ENCODE measurements at places on chromosomes 7 and 10.

- DNase-seq: no peak
Observed at GRCh38 chr7:98049034-98049433, 57.6 kb upstream of the LMTK2 start.

DNA sequence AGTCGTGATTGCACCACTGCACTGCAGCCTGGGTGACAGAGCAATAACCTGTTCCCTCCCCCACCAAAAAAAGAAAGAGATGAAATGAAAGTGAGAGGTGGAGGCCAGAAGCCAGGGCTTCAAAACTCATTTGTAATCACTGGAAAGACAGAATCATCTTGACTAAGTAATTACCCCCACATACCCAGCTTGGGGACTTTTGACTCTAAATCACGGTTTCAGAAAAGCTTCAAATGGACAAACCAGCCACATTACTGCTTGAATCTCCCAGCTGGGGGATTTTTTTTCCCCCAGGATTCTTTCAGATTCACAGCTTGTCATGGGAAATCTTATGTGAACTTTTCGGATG is 361.0 kb downstream of the FRMD4A start:
- DNase-seq: no peak

- peak; percentile 34 for DNase-seq
Observed at GRCh38 chr10:97914837-97915211, 65.2 kb downstream of the GOLGA7B start.

DNA sequence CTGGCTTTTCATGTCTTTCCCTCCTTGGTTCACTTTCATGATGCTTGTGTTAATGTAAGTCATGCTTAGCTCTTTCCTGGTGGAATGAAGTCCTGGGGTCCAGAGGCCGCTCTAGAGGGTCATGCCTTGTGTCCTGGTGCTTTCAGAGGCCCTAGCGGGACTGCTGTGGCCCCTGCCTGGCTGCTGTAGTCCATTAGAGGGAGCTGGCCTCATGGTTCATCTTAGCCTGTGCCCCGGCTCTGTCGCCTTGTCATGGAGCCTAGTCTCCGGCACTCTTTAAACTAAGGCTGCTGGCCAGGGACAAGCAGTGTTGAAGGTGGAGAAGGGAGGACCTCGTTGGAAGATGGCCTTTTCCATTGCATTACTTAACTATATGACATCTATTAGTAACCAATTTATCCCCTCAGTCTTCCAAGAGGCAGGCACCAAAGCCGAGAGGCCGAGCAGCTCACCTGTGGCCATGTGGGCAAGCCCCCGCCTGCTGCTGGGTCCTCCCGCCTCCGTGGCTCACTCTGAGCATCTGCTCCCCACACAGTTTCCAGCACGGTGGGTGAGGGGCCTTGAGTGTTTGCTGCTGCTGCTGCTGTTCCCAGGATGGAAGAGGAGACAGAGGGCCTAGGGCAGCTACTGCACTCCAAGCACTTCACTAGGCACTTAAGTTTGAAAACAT is 5.0 kb upstream of the NDUFB2 start:
- DNase-seq: no peak

GRCh38 chr10:1247598-1248261 is 191.5 kb downstream of the WDR37 start:
- no peak for DNase-seq

GRCh38 chr7:76393116-76394031 is 16.1 kb downstream of the SSC4D start:
- peak; percentile 87 for DNase-seq

DNA sequence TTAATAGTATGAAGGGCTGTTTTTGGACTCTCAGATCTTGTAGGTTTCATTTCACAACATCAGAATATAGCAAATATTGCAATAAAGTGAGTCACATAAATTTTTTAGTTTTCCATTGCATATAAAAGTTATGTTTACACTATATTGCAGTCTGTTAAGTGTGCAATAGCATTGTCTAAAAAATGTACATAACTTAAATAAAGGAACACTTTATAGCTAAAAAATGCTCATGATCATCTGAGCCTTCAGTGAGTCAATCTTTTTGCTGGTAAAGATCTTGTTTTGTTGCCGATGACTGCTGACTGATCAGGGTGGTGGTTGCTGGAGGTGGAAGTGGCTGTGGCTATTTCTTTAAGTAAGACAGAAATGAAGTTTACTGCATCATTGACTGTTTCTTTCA is 42.0 kb downstream of the ABCA13 start:
- no peak for DNase-seq

- DNase-seq: no peak
Observed at GRCh38 chr7:88167223-88167622, 52.6 kb downstream of the SRI start.

- DNase-seq: no peak
Observed at GRCh38 chr7:99707096-99707495, 27.3 kb upstream of the CYP3A5 start.

DNA sequence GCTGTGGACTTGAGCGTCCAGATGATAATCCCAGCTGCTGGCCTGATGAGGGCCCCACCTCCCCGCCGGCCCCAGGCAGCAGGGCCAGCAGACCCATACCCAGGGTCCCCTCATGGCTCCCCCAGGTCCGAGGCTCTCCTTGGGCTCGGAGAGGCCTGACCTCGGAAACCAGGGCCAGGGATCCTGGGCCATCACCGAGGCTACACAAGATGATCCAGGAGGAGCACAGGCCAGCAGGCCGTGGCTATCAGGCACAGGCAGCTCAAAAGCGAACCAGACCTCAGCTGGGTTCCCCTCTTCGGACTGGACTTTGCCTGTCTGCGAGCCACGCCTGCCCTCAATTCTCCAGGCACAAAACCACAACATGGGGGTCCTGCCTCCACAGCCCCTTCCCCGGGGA is 17.4 kb downstream of the PDGFA start:
- DNase-seq: no peak

GRCh38 chr10:4775808-4776207 is 50.2 kb upstream of the AKR1E2 start:
- DNase-seq: no peak

- no peak for DNase-seq
Observed at GRCh38 chr7:101232141-101232850, 5.3 kb downstream of the CLDN15 start.

- DNase-seq: peak; percentile 64
Observed at GRCh38 chr10:73495226-73495883, 469 bp downstream of the PPP3CB start.

DNA sequence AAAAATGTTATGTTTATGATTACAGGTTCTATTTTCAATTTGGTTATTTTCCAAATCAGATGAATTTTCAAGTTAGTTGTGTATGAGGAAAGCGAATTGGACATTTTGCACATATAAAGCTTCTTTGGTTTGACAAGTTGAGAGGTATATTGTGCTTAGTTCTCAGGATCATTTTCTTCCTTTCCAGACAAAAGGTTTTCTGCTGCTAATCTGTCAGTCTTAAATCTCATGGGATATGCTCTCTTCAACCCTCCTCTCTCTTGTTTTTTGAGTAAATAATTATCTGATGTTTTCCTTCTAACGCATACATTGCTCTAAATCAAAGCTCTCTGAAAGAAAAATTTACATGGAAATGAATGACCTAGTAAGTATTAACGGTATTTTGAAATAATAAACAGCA is 77.9 kb downstream of the PPP1R3A start:
- DNase-seq: no peak

DNA sequence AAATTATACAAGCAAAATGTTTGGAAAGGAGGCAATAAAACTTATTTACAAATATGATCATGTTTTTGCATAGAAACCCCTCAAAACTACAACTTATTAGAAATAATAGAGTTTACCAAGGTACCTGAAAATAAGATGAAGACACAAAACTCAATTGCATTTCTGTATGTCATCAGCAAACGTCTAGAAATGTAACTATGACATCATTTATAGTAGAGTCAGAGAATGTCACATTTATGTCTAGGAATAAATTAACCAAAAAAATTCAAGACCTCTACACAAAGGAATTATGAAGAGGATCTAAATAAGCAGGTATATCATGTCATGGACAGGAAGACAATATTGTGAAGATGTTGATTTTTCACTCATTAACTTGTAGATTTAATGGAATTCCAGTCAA is 81.1 kb downstream of the PALS2 start:
- DNase-seq: no peak

DNA sequence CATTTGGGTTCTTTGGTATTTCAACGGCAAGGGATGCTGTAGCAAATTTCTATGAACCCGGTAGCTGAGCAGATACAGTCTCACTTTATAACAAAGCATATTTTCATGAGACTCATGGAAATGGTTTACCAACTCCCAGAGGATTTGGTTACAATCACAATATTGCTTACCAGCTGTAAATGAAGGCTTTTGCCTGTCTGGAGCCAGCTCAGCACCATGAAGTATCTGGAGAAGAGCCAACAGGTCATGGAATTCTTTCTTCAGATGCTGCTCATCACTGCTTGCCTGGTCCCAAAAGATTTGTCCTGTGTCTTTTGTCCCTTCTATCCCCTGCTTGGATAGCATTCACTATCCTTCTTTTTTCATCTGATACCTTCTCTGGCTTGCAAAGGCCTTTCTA is 316.9 kb upstream of the PHYHIPL start:
- DNase-seq: no peak

GRCh38 chr10:79236433-79236765 is 110.9 kb upstream of the PPIF start:
- DNase-seq: no peak

DNA sequence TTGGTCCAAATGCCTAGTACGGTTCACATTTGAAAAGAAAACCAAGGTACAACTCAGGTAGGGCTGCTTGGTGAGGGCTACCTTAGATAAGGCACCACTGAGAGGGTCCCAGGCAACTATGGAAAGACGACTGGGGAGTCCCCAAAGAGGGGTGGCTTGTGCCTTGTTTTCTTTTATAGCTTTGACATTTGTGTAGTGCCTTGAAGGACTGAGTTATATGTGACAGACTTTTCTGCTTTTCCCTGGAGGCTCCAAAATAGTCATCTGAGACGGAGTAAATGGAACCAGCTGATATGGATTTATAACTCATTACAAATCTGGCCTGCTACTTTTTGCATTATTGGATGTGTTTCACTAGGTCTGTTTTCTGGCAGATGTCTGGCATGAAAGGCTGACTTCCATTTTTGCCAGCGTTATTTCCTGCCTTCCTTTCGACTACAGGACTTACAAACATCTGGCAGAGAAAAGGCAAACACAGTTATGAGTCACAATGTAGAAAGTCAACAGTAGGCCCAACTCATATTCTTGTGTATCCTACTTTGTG is 88.2 kb upstream of the IMMP2L start:
- no peak for DNase-seq

DNA sequence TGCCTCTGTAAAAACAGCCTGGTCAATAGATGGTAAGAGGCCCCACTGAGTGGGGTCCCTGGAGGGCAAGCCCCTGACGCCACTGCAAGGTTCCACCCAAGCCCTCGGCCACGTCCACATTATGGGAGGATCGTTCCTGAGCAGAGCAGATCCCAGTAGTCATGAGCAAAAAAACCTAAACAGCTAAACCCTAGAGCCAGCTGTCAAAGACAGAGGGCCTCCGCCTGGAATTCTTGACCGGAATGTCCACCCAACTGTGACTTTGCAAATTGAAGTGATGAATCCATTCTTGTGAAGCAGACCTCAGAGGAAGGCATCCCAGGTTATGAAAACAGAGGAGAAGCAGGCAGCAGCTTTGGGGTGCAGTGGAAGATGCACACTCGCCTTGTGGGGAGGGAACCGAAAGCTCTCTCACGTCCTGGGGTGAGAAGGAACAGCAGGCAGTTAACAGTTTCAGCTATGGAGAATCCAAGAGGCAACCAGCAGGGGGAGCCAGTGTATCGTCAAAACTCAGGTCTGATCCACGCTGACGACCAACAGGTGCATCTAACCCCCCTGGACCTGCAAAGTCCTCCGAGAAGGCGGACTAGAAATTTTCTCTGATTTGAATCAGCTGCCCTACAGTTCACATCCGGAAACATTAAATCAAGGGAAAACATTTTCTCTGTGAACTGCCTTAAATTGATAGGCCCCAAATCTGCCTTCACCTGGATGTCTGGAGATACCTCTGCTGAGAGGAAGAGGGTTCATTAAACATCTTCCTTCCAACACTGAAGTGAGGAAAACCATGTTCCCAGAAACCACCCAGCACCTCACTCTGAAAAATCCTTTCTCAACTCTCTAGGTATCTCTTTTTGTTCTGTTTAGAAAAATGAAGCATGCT is 139.1 kb upstream of the PFKP start:
- DNase-seq: no peak

DNA sequence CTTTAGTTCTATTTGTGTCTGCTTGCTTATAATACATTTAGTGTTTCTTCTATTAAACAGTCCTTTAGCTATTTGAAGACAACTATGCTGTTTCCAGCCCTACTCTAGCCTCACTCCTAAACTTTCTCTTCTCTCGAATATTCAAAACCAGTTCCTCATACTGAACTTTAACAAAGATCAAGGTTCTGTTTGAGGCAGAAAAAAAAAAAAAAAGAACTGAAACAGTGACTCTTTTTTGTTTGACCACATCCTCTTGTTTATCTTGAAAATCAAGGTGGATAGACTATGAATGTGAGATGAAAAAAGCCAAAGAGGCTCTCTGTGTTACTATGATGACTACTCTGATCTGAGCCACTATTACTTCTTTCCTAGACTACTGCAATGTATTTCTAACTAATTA is 154.3 kb downstream of the ZNF365 start:
- no peak for DNase-seq

- no peak for DNase-seq
Observed at GRCh38 chr7:8325067-8325466, 63.1 kb upstream of the ICA1 start.

DNA sequence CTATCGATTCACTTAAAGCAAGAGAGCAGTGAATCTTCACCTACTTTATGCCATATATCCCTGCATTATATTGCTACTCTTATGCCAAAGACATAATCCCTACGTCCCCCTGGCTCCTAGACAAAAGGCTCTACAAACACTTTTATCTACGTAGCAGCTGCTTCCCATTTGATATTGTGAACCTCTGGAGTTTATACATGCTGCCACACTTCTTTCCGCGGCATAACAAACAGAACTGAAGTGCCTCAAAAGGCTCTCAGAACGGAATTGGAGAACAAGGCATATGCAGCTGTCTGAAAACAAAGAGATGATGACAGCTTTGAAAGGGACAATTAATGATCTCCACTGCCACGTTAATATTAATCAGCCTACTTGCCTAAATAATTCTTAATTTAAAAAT is 985.6 kb upstream of the LRRN3 start:
- no peak for DNase-seq

- no peak for DNase-seq
Observed at GRCh38 chr7:134649226-134649775, 2.6 kb downstream of the BPGM start.

- DNase-seq: no peak
Observed at GRCh38 chr7:2450198-2451107, 25.7 kb downstream of the GRIFIN start.

GRCh38 chr7:259751-260405 is 30.1 kb upstream of the FOXL3 start:
- no peak for DNase-seq

GRCh38 chr7:1257863-1258262 is 25.2 kb downstream of the UNCX start:
- DNase-seq: no peak

Measured in stimulated activated CD4-positive, alpha-beta T cell treated with anti-CD3 and anti-CD28 coated beads, Interleukin-1b, Interleukin-23, amount 100 ng/mL, for 1 hour (primary cell).